Peyer's patch (tissue), 4 donors: ENCODE measurements at places on chromosomes 3 and 15.
A peak's percentile ranks its signal among the peaks of the same experiment; 100 is the strongest.

DNA sequence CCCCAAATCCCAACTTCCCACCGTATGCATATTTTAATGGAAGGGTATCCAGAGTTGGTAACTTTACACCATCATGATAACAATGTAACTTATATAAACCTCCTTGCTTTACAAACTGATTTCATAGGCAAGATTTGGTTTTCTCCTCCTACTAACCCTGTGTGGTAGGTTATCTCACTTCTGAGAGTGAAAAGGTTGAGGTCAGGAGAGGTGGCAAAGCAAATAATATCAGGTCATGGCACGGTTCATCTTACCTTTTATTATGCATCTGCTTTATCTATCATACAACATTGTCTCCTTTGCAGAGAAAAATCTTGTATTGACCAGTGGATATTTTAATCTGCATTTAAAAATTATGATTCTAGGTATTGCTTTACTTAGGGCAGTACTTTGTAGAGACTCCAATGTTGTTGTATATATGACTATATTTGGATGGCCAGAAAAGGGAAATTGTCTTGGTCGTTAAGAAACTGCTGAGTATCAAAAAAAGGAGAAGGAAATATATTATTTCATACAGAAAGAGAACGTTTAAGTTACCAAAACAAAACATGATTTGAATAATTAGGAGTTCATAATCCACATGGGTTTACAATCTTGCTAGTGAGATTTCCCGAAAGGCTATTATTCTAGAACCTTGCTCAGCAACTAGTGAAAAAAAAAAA lies 30.4 kb downstream of the NFKBIZ start:
- no peak for DNase-seq

DNA sequence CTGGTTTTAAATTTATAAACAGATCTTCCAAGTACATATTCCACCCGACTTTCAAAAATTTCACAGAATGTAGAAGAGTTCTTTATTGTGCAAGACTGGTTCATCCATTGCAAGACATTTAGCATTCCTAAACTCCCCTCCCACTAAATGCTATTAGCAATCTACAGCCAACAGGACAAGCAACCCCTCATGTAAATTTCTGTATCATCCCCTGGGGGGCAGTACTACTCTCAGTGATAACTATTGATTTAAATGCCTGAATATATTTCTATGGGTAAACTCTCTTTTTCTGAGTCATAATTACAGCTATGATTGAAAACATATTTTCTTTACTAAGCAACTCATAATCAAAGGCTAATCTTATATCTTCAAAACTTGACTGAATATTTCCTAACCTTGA lies 10.7 kb upstream of the SLC15A2 start:
- DNase-seq, result no peak

DNA sequence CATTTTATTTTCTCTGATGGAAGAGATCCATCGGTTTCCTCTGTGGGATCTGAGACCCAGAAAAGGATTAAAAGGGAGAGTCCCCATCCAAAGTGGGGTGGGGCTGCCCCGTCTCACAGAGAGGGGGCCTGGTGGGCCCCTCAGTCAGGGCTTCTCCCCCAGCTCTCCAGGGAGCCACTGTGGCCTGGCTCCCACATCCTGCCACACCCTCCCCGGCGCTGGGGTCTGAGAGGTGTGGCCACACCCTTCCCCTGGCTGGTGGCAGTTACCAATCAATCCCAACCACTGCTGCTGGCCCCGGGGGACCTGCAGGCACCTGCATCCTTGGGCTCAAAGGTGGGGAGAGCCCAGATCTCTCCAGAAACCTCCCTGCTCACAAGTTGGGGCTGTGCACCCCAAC lies 161.8 kb upstream of the IQSEC1 start:
- peak; percentile 49 for DNase-seq

- no peak for DNase-seq
These were observed 70.2 kb downstream of the LRRC28 start for GRCh38 chr15:99321468-99321867.

- DNase-seq, result no peak
These were observed 34.6 kb upstream of the SPRED1 start for GRCh38 chr15:38217788-38218609.

GRCh38 chr3:30623351-30623750 lies 16.9 kb downstream of the TGFBR2 start:
- no peak for DNase-seq

DNA sequence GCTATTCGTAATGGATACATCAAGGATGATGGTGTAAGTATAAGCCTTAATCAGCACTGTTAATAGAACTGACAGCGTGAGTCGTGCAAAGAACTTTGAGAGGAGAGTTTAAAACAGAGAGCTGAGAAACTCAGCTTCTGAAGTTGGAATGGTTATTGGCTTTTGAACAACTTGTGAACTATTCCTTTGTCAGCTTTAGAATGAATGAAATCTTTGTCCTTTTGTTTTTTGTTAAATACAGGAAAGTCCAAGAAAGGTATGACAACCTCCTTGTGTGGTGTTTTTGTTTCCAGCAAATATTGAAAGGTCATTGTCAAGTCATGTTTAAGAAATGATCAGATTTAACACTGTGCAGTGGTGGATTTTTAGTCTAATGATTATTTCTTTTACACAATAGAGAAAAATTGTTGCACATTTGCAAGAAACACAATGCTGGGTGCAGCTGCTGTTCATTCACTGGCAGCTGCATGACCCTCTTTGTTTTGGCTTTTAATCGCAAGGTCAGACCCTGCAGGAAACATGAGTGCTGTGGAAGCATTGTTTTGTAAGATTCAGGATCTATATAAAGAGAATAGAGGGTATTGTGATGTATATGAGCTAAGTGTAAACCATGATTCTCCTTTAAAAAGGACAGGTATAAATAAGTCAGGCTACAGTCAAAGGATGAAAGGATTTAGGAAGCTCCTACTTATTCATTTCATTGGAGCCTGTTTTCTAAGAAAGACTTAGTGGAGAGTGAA lies 21.7 kb upstream of the ABHD10 start:
- DNase-seq, result no peak

DNA sequence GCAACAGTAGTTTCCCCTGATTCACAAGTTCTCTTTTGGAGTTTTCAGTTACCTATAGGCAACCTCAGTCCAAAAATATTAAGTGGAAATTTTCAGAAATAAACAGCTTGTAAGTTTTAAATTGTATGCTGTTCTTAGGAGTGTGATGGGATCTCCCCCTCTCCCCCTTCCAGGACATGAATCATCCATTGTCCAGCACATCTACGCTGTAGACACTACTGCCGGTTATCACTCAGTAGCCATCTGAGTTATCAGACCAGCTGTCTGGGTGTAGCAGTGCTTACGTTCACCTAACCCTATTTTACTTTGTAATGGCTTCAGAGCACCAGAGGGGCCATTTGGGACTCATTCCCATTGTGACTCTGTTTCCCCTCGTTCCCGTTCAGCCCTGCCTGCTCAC lies 96.7 kb upstream of the PLXNA1 start:
- DNase-seq, result no peak

DNA sequence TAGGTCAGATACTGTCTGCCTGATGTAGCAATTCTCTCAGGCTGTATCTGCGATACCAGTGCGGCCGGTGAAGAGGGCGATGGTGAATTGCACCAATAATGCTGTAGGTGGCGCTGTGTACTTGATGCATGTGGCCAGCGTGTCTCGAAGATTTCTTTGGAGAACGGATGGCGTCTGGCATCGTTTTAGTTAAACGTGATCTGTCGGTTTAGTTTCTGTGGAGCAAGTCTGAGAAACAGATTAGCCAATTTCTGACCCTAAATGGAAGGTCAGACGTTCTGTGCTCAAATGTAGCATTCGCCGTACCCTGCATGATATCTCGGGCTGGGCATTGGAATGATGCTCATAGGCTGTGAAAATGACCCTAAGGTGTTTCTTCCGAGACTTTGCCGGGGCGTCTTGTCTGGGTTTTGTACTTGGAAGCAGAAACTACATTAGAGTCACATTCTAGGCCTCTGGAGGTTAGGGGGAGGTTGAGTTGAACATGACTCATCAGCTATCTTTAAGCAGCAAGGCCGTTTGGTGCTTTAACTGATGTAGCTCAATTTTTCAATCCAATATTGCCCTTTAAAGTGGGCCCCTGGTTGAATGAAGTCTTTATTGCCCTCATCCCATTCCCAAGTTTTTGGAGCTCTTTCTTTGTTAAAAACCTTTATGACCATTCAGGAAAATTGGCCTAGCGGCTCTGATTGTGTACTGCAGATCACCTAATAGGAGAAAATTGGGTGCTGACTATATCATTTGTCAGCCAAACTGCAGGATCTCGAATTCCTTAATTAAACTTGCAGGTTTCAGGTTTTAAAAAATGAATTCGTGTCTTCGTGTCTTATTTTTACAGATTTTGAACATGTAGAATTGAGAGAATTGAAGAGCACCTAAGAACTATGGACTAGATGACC lies 80.0 kb downstream of the SQOR start:
- peak; percentile 70 for DNase-seq

DNA sequence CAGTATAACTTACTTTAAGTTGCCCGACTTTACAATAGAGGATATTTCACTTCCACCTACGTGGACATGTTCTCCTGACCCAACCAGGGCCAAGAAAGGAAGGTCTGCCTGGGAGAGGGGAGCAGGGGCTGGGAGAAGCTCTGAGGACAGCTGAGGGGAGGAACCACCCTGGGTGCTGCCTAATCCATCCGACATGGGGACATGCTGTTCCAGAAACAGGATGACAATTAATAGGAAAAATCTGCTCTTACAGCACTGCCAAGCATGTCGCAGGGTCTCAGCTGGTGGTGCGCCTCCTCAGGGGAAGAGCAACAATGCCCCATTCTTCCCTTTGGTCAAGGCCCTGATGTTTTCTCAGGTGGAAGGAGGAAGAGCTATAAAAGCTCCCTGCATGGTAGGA lies 132.3 kb downstream of the NTRK3 start:
- DNase-seq, result no peak

DNA sequence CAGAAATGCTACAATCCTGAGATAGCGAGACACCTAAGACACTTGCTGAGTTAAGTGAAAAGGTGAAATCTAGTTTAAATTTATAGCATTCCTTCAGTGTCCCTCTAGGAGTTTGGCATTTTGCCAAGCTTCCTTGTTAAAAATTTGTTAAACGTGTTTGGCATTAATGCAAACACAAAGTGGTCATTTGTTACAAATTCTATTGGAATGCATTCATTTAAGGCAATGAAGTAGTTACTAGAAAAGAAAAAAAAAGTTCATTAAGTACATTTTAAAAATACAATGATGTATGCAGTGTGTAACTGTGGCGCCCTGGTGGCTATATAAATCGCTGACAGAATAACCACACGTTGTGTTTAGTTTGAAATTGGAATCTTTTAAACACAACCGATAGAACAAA lies 31.3 kb upstream of the WNT5A start:
- DNase-seq, result no peak

DNA sequence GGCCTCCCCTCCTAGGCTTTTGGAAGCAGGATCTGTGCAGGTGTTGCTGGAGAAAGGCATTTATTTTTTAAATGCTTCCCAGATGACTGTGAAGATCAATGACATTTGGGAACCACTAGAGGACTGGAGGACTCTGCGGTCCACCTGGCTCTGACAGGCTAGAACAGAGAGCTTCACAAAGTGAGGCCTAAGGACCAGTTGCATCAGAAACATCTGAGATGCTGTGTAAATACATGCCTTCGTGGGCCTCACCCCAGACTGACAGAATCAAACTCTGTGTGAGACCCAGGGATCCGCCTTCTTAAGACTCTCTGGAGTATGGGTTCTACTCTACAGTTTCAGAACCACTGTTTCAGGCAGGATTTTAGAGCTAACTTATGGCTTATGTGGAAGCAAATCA lies 105.0 kb upstream of the ICE2 start:
- DNase-seq, result no peak

DNA sequence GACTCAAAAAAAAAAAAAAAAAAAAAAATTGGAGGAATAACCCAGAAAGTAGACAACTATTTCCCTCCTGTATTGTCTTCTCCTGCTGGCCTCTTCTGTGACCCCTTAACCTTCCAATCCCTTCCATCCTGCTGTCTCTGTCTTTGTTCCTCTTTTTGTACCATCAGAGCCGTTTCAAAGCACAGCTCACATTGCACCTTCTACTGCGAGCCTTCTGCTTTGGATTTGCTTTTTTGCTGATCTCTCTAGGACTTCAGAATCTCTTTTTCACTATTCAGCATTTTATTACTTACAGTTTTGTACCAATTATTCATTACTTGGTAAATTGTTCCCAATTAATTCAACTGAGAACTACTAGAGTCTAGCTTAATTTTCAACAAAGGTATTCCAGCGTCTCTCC lies 284.0 kb upstream of the TBL1XR1 start:
- no peak for DNase-seq

GRCh38 chr3:99373088-99373845 lies 265.1 kb upstream of the COL8A1 start:
- no peak for DNase-seq

DNA sequence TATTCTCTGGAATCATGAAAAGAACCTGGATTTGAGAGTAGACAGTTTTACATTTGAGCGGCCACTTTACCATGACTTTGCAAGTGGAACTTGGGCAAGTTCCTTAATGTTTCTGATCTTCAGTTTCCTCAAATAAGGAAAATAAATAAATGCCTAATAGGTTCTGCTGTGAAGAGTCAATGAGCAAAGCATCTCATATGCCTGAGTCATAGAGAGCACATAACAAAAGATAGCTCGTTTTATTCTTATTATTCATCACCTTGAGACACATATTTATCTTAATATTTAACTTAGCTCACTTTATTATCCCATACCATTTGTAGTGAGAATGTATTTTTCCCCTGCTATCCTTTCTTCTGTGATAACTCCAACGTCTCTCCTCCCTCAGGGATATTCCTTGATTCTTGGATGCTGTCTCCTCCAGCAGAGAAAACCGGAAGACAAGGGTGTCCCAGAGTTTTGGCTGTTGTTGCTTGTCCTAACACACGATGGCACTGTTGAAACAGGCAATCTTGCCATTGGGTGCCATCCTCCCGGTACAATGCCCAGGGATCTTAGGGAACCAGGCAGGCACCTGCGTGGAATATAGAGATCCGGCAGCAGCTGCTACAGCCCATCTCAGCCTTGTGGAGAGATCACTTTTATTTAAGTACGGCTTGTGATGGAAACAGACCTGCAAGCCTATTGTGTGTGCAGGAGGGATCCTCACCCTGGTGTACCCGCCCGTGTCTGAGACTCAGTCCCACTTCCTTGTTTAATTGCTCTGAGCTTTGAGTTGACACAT lies 33.3 kb upstream of the VPS33B start:
- DNase-seq, result no peak

- no peak for DNase-seq
These were observed 179.9 kb upstream of the NR2E3 start for GRCh38 chr15:71630475-71630809.

DNA sequence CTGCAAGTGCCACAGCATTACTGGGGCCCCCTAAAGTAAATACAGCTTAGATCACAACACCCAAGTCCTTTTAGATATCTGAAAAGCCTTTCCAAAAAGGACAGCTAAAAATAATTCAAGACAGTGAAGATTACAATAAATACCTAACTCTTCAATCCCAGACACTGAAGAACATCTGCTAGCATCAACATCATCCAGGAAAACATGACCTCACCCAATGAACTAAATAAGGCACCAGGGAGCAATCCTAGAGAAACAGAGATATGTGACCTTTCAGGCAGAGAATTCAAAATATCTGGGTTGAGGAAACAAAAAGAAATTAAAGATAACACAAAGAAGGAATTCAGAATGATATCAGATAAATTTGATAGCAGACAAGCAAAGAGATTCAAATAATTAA lies 71.7 kb upstream of the TTC14 start:
- DNase-seq, result no peak
